ENCODE measurements at places on chromosomes 1 and 21. TPM values are rescaled to one million over a fixed set of nuclear protein-coding genes. Genes with fewer than 3 reads are reported as not detected.

DNA sequence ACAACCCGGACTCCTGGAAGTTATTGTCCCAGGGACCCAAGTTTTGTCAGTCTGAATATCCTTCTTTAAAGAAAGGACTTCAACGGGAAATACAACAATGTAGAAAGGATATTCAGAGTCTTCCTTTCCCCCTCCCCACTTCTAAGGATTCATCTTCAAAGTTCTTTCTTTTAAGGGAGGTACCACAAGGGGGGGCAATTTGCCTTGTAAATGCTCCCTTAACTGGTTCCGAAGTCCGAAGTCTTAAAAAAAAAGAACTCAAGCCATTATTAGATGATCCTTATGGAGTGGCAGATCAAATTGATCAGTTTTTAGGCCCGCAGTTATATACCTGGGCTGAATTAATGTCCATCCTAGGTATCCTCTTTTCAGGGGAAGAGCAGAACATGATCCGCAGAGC lies 47.0 kb downstream of the SERINC2 start:
- no peak for DNase-seq

DNA sequence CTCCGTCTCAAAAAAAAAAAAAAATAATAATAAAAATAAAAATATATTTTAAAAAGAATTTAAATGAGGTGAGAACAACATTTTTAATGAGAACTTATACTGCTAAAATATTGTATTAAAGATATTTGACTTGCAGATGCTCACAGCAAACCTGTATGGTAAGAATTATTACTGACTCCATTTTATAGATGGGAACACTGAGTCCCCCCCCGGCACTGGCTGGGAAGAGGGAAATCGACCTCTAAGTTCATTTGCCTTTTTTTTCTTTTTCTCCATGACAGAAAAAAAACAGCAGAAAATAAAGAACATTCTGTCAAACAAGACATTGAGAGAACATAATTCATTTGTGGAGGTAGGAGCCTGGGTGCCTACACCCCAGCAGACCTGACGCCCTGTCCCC lies 13.4 kb upstream of the PADI6 start:
- DNase-seq = no peak

DNA sequence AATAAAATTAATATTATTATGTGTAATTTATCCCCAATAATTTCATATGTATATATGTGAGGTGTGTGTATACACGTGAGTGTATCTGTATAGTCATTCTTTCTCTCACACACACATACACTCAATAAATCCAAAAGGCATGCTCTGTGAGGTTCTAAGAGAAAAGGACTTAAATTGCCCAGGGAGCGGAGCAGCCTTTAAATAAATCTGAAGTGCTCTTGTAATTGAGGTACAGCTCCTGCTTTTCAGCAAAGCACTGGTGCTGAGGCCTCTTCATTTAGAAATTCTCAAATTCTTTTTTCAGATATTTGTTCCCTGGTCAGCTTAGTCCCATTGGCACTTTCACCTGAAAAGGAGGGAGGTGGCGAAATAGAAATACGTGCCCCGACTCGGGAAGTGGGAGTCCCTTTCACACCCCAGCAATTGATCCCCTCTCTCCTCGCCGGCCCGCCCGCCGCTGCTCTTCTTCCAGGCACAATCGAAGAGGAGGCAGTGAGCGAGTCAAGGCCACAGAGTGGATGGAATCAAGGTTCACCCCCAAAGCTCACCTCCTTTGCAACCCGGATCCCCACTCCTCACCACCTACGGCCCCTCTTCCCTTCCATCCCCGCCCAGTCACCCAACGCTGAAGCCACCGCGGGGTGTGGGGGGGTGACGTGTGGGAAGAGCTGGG lies 944 bp downstream of the PLPPR5 start:
- no peak for DNase-seq

- no peak for DNase-seq
These were observed 84.9 kb downstream of the CLEC20A start for GRCh38 chr1:178411756-178412399.

GRCh38 chr1:203367057-203367456 lies 16.1 kb upstream of the FMOD start:
- DNase-seq = no peak

DNA sequence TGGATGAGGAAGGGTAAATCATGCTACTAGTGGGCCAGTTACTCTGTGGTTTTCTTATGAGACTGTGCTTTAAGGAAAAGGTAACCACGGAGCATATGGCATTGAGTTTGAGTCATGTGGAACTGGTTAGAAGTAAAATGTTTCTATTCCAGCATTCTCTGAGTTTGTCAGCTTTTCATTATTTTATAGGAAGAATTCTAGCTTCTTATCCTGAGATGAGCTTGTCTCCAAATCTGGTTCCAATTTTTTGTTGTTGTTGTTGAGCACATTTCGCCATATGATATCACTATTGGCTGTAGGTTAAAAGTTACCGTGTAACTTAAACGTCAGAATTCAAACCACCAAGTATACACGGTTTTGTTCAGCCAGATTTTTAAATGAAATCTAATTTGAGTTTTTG lies 69.9 kb downstream of the ATF6 start:
- no peak for DNase-seq

Gene SLC45A1
- total RNA-seq = 5.6 TPM

Gene HYI
- total RNA-seq = 27.6 TPM

Gene RUNX3
- total RNA-seq = 5.0 TPM

Gene ADORA1
- total RNA-seq = 1.3 TPM
